ENCODE measurements at places on chromosomes 3 and 15.

DNA sequence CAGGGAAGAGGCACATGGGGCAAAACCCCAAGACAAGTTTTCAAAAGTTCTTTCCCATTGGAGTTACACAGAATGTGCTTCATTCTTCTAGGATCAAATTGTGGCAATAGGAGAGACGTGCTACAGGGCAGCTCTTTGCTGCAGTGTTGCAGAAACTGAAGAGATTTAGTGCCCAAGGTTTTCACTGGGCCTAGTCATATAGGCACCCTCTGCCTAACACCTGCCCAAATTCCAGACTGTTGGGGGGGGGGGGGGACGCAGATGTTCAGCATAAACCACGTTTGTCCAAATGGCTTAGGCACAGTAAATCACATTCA lies 346.8 kb upstream of the ZNF717 start:
- no peak for DNase-seq

DNA sequence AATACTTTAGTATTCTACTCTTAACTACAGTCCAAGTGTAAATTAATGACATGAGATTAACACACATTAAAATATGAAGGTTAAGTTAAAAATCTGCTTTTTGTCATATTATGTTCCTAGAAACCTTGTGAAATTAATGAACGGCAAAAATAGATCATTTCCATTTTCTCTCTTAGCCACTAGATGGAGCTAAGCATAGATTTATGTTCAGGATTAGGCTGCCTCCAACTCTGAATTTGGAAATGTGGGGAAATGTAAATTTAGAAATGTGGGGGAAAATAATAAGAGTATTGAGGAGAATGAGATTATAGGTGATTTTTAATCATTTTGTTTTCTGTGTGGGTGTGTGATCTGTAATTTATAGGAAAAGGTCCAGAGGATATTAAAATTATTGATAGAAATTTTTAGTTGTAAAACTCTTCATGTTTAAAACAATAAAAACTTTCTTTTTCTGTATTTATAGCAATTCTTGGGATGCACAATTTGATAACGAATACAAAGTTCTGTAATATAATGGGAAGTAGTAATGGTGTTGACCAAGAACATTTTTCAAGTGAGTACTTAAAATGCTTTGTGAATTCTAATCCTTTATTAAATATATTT lies 59.2 kb downstream of the TMOD3 start:
- no peak for DNase-seq

GRCh38 chr3:45055411-45056143 lies 29.5 kb downstream of the CLEC3B start:
- no peak for DNase-seq

- DNase-seq: no peak
Observed at GRCh38 chr3:147371140-147371539, 35.2 kb downstream of the ZIC4 start.

DNA sequence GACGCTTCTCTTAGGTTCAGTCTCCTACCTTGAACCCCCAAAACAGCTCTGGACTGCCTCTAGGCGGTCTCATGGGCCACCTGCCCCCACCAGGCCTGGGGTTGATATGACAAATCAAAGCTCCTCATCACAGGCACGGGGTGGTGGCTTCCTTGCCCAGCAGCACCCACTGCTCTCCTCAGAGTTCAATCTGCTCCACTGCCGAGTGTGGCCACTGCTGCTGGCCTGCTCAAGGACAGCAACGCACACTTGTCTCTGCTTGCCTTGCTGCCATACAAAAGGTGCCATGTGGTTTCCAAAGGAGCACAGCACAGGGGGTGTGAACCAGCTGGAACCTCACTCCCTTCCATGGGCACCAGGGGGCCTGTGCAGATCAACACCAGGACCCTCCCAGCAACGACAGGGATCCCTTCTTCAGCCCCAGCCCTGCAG lies 10.2 kb downstream of the KBTBD13 start:
- DNase-seq: no peak

DNA sequence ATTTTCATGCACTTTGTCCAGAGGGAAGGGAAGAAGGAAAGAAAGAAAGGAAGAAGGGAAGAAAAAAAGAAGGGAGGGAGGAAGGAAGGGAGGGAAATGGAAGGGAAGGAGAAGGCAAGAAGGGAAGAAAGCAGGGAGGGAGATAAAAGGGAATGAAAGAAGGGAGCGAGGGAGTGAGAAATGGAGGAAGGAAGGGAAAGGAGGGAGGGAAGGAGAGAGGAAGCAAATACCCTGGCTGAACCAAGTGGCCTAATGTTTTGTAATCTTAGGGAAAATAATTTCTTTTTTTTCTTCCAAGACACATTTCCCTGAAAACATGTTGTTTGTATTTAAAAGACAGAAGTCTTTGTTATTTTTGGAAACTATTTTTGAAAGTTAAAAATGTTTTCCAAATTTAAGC lies 35.9 kb downstream of the DTWD1 start:
- no peak for DNase-seq

DNA sequence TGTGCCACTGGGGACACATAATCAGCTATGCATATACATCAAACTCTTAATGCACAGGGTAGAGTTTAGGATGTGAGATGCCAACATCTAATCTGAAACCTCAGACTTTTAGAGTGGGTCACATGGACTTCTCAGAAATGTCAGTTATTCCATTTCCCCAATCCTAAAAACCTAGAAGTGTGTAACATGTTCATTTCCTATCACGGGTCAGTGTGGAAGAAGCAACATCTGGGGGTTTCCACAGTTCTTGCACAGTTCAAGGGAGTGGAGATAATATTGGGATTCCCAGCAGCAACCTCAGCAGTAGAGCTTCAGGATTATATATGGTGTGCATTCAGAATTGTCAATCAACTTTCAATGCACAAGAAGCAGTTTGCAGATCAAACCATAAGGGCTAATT lies 44.4 kb upstream of the SPRED1 start:
- no peak for DNase-seq

- no peak for DNase-seq
Observed at GRCh38 chr15:41886741-41887140, 7.1 kb downstream of the SPTBN5 start.

Measured in ecto neural progenitor cell (in vitro differentiated cells).